ENCODE measurements at places on chromosomes 7 and 10.

GRCh38 chr10:128211953-128212727 is 85.9 kb upstream of the MKI67 start:
- peak; percentile 51 for DNase-seq
- H3K4me1 ChIP-seq, result no peaks in the 10 kb centered on the region
- peak overlapping the region; percentile 30 for H3K4me3 ChIP-seq
- peaks cover 5% of the 10 kb centered on the region for H3K27me3 ChIP-seq
- H3K27ac ChIP-seq, result no peak overlapping the region
- no peaks in the 10 kb centered on the region for H3K36me3 ChIP-seq

DNA sequence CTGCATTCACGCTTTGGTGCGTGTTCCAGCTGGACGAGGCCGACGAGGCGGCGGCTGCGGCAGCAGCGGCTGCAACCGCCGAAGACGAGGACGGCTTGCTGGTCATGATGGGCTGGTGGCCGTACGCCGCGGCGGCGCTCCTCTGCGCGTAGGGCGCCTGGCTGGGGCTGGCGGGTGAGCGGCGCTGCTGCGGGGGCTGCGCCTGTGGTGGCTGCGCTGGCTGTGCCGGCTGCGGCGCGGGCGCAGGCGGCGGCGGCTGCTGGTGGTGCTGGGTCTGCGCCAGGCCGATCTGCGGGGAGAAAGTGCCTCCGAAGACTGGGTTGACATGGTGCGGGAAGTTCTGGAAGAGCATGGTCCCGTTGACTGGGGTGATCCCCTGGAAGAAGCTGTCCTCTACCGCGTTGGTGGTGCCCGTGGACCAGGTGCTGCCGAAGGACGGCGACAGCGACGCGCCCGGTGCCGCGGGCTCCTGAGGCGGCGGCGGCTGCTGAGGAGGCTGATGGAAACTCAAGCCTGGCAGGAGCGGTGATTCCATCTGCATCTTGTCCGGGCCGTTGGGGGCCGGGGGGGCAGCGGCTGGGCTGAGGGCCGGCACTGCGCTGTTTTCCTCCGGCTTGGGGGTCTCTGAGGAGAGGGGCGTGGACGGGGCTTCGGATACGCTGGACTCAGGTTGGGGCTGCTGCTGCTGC is 51.1 kb downstream of the CPEB3 start:
- peak; percentile 11 for DNase-seq
- no peaks in the 10 kb centered on the region for H3K27me3 ChIP-seq
- H3K27ac ChIP-seq, result peak overlapping the region; percentile 95
- H3K36me3 ChIP-seq, result no peaks in the 10 kb centered on the region
- H3K4me1 ChIP-seq, result peaks cover 54% of the 10 kb centered on the region
- peak overlapping the region; percentile 76 for H3K4me3 ChIP-seq

GRCh38 chr10:131450216-131450765 is 138.8 kb upstream of the TCERG1L start:
- DNase-seq, result no peak
- H3K27me3 ChIP-seq, result peaks cover 8% of the 10 kb centered on the region
- no peaks in the 10 kb centered on the region for H3K36me3 ChIP-seq

GRCh38 chr10:122642726-122643605 is 56.7 kb downstream of the C10orf120 start:
- H3K4me1 ChIP-seq, result no peaks in the 10 kb centered on the region
- H3K27me3 ChIP-seq, result no peaks in the 10 kb centered on the region
- no peak for DNase-seq
- no peaks in the 10 kb centered on the region for H3K36me3 ChIP-seq
- H3K27ac ChIP-seq, result no peak overlapping the region
- H3K4me3 ChIP-seq, result no peak overlapping the region

DNA sequence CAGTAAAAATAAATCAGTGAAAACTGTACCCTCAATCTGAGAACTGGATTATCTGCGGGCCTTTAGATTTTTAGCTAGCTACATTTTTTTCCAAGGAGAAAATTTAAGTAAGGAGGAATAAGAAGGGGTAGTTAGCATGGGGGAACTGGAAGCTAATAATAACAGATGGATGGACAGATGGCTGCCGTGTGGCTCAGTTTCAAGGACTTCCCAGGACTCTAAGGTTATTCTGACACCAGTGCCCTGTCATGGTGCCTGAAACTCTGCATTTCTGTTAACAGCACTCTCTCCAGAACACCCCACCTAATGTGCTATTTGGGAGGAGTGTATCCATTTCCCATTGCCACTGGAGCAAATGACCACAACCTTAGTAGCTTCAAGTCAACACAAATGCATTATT is 75.7 kb upstream of the PDE1C start:
- H3K27ac ChIP-seq, result no peak overlapping the region
- H3K27me3 ChIP-seq, result no peaks in the 10 kb centered on the region
- H3K4me3 ChIP-seq, result no peak overlapping the region
- DNase-seq, result no peak
- no peaks in the 10 kb centered on the region for H3K4me1 ChIP-seq
- H3K36me3 ChIP-seq, result no peaks in the 10 kb centered on the region

DNA sequence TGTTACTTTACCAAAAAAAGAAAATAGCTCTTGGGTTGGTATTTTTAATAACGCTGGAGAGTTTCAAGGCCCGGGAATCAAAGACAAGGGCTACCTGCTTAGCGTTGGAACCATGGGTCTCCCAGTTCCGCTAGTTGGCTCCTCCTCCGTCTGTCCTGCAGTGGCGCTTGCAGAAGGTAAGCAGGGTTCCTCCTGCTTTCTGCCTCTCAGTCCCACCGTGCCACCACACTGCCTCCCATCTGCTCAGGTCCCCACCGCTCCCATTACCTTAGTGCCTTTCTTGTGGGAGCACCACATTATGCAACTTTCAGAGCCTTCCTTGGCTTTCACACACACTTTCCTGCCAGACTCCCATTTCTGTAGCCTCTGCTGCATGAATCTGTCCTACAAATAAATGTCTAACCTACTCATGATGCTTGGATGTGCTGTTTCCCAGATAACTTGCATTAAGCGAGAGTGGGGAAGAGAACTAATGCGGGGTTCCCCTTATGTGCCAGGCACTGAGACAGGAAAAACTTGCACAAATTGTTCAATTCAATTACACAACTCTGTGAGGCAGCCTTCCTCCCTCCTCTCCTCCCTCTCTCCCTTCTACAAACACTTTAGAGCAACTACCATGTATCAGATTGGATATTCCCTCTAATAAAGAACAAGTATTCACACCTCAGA is 124.5 kb downstream of the AOAH start:
- no peaks in the 10 kb centered on the region for H3K27me3 ChIP-seq
- no peaks in the 10 kb centered on the region for H3K36me3 ChIP-seq
- H3K4me3 ChIP-seq, result no peak overlapping the region
- H3K4me1 ChIP-seq, result no peaks in the 10 kb centered on the region

GRCh38 chr10:33137356-33138005 is 179.5 kb upstream of the ITGB1 start:
- H3K27ac ChIP-seq, result no peak overlapping the region
- no peaks in the 10 kb centered on the region for H3K4me1 ChIP-seq
- no peak for DNase-seq
- no peaks in the 10 kb centered on the region for H3K36me3 ChIP-seq
- H3K4me3 ChIP-seq, result no peak overlapping the region
- no peaks in the 10 kb centered on the region for H3K27me3 ChIP-seq

- H3K36me3 ChIP-seq, result no peaks in the 10 kb centered on the region
- no peak overlapping the region for H3K4me3 ChIP-seq
- no peaks in the 10 kb centered on the region for H3K27me3 ChIP-seq
- DNase-seq, result no peak
- no peak overlapping the region for H3K27ac ChIP-seq
These were observed 137.4 kb upstream of the AKR1E2 start for GRCh38 chr10:4688601-4689000.
